CD14-positive monocyte (primary cell): ENCODE measurements at places on chromosomes 7 and 10. TPM values are rescaled to one million over a fixed set of nuclear protein-coding genes. Genes with fewer than 3 reads are reported as not detected.

The FEZF1 gene
- polyA plus RNA-seq, result not detected

The FOXI2 gene
- not detected in 2 replicates for polyA plus RNA-seq

The VAX1 gene
- polyA plus RNA-seq, result not detected in 2 replicates

The PIK3AP1 gene
- 104 and 112 TPM in 2 replicates for polyA plus RNA-seq

The NANOS1 gene
- not detected for polyA plus RNA-seq

The BCCIP gene
- 61.7 TPM for polyA plus RNA-seq

The SNX8 gene
- polyA plus RNA-seq, result 41.9 TPM

DNA sequence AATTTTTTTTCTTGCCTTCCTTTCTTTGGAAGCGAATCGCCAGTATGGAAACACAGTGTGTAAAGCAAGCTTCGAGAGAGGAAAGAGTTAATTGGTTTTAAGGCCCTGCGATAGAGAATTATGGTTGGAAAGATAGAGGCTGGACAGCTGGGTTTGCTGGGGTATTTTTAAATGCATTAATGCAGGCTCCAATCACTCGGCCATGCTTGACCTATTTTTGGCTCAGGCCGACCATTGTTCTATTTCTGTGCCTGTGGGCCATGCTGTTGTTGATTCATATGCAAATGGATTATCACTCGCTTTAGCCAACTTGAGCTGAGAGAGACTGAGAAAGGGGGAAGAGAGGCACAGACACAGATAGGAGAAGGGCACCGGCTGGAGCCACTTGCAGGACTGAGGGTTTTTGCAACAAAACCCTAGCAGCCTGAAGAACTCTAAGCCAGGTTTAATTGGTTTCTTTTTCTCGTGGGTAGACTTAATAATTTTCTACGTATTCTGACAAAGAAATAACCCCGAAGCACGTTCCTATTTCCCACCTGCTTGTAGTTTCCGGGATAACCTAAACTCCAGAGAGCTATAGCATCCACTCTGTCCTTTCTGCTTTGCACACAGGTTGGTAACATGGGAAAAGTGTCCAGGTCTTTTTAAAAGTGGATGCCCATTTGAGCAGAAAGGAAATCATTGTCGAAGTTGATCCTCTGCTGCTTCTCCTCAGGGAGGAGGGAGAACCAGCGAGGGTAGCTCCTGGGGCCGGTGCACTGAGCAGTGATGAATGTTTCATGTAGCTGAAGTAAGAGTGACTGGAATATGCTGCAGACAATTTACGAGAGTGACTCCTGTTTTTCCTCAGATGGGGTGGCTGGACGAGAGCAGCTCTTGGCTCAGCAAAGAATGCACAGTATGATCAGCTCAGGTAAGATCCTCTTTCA lies at the start of gene HDAC9:
Gene HDAC9 (plus strand): TSS at position 338 of the 929 bp plus-strand sequence. CDS start 554 bp downstream, at position 892.
- H3K36me3 ChIP-seq, result peaks cover 2% of the 10 kb centered on the region
- no peaks in the 10 kb centered on the region for H3K27me3 ChIP-seq
- peak; percentile 32 for DNase-seq
- peak within 1 kb of the TSS; percentile 19 for H3K4me3 ChIP-seq

DNA sequence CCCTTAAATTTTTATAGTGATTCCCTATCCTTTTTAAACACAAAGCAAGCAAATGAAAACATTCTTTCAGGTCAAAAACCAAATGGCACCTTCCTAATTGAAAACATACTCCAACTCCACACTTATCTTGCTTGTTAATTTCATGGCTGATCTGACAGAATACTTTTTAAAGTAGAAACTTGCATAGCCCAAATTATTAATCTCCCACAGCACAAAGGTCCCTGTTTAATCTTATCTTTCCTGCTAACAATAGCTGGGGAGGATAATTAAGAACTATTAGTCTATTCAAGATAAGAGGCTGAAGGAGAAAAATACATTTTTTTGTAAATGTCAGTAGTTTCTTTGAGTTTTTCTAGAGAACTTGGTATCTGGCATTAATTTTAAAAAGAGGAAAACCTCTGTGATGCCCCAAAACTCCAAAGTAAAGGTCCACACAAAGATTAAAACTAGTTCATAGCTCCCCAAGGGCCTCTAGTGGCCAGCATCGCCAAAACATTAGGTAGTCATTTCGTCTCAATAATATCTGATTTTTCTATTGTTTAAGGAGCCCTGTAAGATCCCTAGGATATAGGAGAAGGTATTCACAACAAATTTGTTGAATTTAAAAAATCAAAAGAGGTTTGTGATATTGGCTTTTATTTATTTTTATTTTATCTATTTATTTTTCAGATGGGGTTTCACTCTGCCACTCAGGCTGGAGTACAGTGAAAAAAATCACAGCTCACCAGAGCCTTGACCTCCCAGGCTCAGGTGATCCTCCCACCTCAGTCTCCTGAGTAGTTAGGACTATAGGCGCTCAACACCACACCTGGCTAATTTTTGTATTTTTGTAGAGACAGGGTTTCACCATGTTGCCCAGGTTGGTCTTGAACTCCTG lies 14.7 kb downstream of the CDNF start:
- no peaks in the 10 kb centered on the region for H3K36me3 ChIP-seq
- H3K27ac ChIP-seq, result no peak overlapping the region
- H3K27me3 ChIP-seq, result no peaks in the 10 kb centered on the region
- H3K4me1 ChIP-seq, result peaks cover 12% of the 10 kb centered on the region
- DNase-seq, result peak; percentile 16

GRCh38 chr10:98402478-98402877 lies 12.5 kb downstream of the PYROXD2 start:
- H3K27ac ChIP-seq, result no peak overlapping the region
- H3K36me3 ChIP-seq, result no peaks in the 10 kb centered on the region
- H3K27me3 ChIP-seq, result no peaks in the 10 kb centered on the region
- no peak for DNase-seq

- H3K4me3 ChIP-seq, result no peak overlapping the region
- H3K36me3 ChIP-seq, result peaks cover 24% of the 10 kb centered on the region
- H3K4me1 ChIP-seq, result no peaks in the 10 kb centered on the region
- no peak for DNase-seq
- H3K27me3 ChIP-seq, result no peaks in the 10 kb centered on the region
- H3K27ac ChIP-seq, result no peak overlapping the region
Measured at GRCh38 chr10:101687071-101687658, 7.8 kb downstream of the FBXW4 start.

DNA sequence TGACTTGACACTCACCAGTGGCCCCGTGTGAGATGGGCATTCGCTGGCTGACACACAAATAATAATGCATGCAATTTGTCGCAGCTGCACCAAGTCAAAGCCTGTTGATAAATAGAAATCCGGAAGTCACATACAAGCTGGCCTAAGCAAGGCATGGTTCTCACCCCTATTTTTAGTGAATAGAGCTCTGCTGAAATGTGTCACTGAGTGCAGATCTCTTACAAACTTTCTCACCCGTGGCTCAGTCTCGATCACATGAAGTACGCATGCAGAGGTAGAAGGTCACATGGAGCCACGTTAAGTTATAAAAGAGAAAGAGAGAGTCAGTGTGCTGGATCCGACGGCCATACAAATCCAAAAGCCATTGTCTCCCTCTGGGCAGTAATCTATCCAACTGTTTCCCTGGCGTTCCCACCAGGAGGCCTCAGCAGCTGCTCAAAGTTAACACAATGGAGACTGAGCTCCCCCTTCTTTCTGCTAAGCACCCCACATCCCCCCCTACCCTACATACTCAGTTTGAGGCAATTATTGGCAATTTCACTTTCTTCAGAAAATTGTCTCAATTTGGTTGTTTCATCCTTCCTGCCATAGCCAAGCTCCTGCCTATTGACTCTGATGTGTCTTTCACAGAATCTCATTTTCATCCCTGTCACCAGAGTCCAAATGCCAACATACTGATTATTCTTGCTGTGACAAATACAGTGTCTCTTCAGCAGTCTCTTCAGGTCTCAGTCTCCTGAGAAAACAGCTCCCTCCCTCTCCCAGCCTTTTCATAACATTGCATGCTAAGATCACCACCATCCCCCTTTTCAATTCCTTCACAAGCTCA lies 473.3 kb upstream of the NRP1 start:
- H3K4me3 ChIP-seq, result no peak overlapping the region
- H3K27me3 ChIP-seq, result no peaks in the 10 kb centered on the region
- H3K27ac ChIP-seq, result no peak overlapping the region
- DNase-seq, result no peak
- no peaks in the 10 kb centered on the region for H3K36me3 ChIP-seq

DNA sequence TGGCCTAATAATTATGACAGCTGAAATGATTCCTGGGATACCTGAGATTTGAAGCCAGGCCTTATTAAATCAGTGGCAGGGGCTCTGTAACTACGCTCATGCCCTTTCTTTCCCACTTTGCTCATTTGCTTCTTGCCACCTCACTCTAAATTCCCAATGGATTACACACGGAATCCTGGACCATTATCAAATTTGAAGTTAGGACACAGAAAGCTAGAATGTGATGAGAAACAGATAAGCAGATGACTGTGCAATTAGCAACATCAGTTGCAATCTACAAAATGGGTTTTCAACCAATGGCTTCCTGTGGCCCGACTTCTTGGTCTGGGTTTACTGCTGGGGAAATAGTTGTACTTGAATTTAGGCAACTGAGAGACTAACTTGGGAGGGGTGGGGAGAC lies 374.3 kb downstream of the INHBA start:
- no peak overlapping the region for H3K4me3 ChIP-seq
- no peak overlapping the region for H3K27ac ChIP-seq
- no peaks in the 10 kb centered on the region for H3K36me3 ChIP-seq
- DNase-seq, result no peak

DNA sequence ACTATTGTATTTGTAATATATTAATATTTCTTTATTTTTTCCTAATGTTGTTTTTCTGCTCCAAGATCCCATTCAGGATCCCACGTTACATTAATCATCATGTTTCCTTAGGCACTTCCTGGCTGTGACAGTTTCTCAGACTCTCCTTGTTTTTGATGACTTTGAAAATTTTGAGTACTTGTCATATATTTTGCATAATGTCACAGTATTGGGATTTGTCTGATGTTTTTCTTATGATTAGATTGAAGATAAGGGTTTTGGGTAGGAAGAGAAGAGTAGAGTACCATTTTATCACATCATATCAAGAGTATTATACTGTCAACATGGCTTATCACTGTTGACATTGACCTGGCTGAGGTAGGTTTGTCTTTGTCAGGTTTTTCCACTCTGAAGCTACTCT lies 146.3 kb upstream of the TPK1 start:
- H3K4me1 ChIP-seq, result no peaks in the 10 kb centered on the region
- no peak overlapping the region for H3K4me3 ChIP-seq
- DNase-seq, result no peak
- H3K27ac ChIP-seq, result no peak overlapping the region
- no peaks in the 10 kb centered on the region for H3K36me3 ChIP-seq

GRCh38 chr7:27652518-27652917 lies 10.2 kb downstream of the HIBADH start:
- H3K27me3 ChIP-seq, result no peaks in the 10 kb centered on the region
- H3K27ac ChIP-seq, result no peak overlapping the region
- H3K36me3 ChIP-seq, result no peaks in the 10 kb centered on the region
- no peaks in the 10 kb centered on the region for H3K4me1 ChIP-seq

DNA sequence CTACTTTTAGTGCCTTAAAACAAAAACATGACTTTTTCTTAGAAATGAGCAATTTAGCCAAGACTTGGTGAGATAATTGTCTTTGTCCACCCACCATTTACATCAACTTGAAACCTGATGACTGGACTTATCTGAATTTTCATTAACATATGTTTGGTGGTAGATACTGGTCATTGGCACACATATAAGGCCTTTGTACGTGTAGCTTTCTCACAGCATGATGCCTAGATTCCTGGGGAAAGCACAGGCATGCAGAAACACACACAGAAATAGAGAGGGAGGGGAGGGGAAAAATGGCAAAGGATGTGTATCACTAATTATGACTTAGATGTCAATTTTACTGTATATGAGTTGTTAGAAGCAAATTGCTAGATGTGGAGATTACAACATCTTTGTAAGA lies 488.4 kb downstream of the NXPH1 start:
- no peaks in the 10 kb centered on the region for H3K36me3 ChIP-seq
- DNase-seq, result no peak
- H3K4me1 ChIP-seq, result no peaks in the 10 kb centered on the region
- H3K27ac ChIP-seq, result no peak overlapping the region
- no peak overlapping the region for H3K4me3 ChIP-seq
- no peaks in the 10 kb centered on the region for H3K27me3 ChIP-seq

GRCh38 chr7:120041798-120042197 lies 231.2 kb upstream of the KCND2 start:
- no peaks in the 10 kb centered on the region for H3K36me3 ChIP-seq
- DNase-seq, result no peak
- no peaks in the 10 kb centered on the region for H3K4me1 ChIP-seq
- no peak overlapping the region for H3K27ac ChIP-seq
- no peaks in the 10 kb centered on the region for H3K27me3 ChIP-seq
- no peak overlapping the region for H3K4me3 ChIP-seq

DNA sequence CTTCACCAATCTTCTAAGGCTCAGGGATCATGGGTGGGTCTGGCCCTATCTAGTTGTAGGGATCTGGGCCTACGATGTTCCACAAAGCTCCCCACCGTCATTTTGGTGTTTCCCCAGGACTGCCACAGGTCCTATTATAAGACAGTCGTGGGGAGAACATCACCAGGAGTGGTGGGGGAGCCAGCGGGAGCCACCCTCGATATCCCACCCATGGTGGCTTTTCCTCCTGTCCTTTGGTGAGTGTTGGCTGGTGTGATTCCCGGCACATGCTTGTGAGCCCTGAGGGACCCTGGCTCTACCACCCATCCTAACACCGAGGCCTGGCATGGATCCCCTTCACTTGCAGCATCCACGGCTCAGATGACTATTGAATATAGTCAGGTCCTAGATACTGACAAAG lies 247.4 kb downstream of the ACTR3B start:
- no peak for DNase-seq
- no peaks in the 10 kb centered on the region for H3K4me1 ChIP-seq
- H3K27ac ChIP-seq, result no peak overlapping the region
- H3K36me3 ChIP-seq, result no peaks in the 10 kb centered on the region
- H3K27me3 ChIP-seq, result no peaks in the 10 kb centered on the region

DNA sequence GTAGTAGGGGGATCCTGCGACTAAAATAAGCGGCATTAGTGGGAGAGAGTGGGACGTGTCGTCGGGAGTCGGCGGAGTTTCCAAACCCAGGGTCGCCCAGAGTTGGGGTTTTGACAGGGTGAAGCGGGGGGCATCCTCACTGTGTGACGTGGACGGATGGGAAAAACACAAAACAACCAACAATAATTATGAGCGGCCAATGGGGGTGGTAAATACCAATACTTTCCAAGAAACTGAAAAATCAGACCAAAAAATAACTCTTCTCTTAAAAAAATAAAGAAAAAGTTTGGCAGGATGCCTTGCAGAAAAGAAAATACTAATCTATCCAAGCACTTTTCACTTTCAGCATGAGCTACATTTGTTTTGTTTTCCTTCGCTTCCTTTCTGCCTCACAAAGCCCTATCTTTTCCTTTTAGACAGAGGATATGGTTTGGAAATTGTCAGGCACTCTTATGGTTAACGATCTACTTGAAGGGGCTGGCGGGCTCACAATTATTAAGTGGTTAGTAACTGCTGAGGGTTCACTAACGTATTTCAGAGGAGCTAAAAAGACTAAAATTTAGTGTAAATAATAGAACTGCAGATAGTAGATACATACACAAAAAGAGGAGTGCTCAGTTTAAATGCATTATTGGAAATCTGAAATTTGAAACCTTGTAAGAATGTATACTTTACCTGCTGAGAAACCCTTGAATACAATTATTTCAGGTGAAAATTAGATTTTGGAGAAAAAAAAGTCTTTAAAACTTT lies 802 bp upstream of the CDK6 start:
- DNase-seq, result no peak
- H3K27ac ChIP-seq, result no peak overlapping the region
- peaks cover 19% of the 10 kb centered on the region for H3K4me1 ChIP-seq
- peaks cover 4% of the 10 kb centered on the region for H3K27me3 ChIP-seq
- H3K4me3 ChIP-seq, result peak overlapping the region; percentile 88

- peak; percentile 2 for DNase-seq
- H3K4me1 ChIP-seq, result no peaks in the 10 kb centered on the region
- no peaks in the 10 kb centered on the region for H3K36me3 ChIP-seq
Measured at GRCh38 chr10:79379512-79380124, 32.3 kb downstream of the PPIF start.
